ENCODE measurements at places on chromosomes 2 and 18.

- peak; percentile 95 for DNase-seq
Measured at GRCh38 chr2:64359892-64360657, 93.9 kb upstream of the LGALSL start.

DNA sequence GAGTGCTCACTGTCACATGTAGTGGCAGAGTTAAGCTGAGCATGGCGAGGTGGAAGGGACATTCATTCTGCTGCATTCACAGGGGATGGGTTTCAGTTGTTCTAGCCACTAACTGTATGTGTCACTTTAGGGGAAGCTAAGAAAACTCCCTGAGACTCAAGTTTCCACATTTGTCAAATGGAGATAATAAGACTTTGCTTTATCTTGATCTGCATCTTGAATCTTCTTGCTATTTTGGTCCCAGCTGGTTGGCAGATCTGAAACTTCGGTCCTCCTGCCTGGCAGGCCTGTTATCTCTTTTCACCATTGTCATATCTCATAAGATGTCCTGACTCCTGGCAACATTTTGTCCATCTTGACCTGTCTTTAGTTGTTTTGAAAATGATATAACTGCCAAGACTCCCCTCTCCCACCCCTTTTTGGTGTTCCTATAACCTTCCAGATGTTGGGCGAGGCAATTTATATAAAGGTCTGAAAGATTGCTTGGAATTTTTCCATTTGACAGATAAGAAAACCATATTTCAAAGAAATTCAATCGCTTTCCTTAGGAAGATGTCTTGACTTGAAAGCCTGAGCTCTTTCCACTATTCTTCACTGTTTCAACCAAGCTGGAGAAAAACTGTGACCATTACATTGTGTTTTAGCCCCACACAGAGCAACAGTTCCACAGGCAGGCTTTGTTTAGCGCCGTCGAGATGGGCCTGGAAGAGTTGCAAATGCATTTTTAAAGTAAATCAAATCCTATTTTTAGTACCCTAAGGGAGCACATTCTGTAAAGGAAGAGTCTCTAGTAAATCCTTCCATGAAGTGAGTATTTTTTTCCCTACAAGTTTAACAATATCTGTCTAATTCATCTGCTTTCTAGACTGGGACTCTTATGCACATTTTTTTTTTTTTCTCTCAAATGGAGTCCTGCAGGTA lies 33.4 kb downstream of the MYCN start:
- DNase-seq, result no peak

- DNase-seq, result no peak
Measured at GRCh38 chr2:230940471-230940815, 15.4 kb upstream of the GPR55 start.

GRCh38 chr2:162706770-162707169 lies 131.8 kb downstream of the KCNH7 start:
- DNase-seq, result no peak

GRCh38 chr2:37357530-37357929 lies 13.1 kb downstream of the QPCT start:
- no peak for DNase-seq

DNA sequence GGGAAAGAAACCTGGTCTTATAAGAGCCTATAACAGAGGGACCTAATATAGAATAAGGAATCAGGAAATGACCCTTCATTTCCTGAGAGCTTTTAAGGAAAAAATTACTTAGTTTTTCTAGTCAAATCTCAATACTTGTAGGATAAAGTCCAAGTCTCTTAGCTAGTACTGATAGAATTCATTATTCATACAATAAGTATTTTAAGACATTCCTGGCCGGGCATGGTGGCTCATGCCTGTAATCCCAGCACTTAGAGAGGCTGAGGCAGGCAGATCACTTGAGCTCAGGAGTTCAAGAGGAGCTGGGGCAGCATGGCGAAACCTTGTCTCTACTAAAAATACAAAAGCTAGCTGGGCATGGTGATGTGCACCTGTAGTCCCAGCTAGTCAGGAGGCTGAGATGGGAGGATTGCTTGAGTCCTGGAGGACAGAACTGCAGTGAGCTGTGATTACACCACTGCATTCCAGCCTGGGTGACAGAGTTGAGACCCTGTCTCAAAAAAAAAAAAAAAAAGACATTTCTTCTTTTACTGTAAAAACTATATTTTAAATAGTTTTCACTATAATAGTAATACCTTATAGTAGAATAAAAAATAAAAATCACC lies 3.2 kb downstream of the RAB3GAP1 start:
- DNase-seq, result peak; percentile 85

- DNase-seq, result no peak
Measured at GRCh38 chr18:69400976-69401225, 213 bp downstream of the DOK6 start.

DNA sequence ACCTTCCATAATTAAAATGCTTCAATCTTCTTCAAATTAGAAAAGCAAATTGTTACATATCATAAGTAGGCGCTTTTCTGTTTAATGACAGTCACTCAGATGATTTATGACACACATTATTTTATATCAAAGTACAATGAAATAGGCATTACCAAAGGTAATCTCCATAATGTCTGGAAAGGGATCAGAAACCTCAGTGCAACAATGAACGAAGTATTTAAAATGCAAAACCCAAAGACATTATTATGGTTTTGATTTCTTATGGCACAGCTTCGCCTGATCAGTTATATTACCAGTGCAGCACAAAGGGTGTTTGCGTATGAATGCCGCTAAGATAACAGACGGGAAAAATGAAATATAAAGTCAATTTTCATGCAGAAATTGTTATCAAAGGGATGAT lies 162.2 kb upstream of the MEIS1 start:
- no peak for DNase-seq

Data from iris pigment epithelial cell (primary cell).